ENCODE measurements at places on chromosomes 4 and X.

GRCh38 chr4:153649572-153649991 is 34.5 kb upstream of the TLR2 start:
- DNase-seq, result peak; percentile 45

GRCh38 chrX:101957174-101957573 is 25.3 kb upstream of the ZMAT1 start:
- DNase-seq, result no peak

DNA sequence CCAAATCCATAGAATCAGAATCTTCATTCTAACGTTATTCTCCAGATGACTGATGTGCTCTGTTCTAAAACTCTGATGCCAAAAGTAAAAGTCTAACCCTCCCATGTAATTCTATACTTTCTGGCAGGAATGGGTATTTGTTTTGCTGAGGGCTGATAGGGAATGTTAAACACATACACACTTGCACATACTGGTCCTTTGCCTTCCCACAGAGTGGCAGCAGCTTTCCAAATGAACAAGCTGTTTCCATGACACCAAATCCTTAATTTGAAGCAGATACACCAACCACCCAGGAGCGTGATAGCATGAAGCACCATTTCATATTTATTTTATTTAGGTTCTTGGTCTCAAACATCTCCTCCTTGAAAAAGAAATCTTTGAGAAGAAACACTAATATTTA is 155.5 kb upstream of the PRDX4 start:
- no peak for DNase-seq

- DNase-seq, result no peak
Measured at GRCh38 chr4:78360466-78360865, 191.1 kb upstream of the ANXA3 start.

- no peak for DNase-seq
Measured at GRCh38 chrX:40423299-40423698, 157.5 kb upstream of the ATP6AP2 start.

DNA sequence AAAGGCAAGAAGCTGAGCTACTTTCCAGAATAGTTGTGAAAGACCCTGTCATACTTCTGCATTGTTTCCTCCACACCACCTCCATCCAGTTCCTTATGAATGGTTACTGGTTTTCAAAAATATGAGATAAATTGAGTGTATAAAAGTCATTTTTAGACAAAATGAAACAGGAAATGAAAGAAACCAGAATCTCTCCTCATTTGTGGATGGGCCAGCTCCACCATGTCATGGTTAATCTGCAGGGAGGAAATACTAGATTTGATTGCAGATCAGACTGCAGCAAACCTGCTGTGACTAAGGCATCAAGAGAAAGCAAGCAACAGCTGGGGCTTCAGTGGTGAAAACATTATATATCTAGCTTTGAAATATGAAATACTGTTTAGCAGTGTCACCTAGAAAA is 23.8 kb downstream of the F9 start:
- peak; percentile 19 for DNase-seq

- no peak for DNase-seq
Measured at GRCh38 chr4:41133454-41134018, 80.8 kb downstream of the APBB2 start.

DNA sequence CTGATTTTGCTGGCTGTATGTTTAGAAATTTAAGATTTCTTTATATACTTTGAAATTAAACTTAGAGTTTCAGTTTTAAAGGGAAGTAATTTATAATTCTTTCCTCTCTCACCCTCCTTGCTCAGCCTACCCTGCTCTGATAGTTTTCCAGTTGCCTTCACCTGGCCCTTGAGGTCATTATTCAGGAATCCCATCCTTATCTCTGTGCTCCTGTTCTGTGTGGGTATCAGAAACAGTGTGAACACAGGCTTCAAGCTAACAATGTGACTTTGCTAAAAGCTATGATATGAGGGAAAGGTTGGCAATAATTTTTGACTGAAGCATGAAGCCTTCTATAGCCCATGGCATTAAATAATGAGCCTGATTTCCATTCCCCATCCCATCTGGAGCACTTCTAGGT is 128.1 kb downstream of the MID1 start:
- DNase-seq, result no peak

- no peak for DNase-seq
Measured at GRCh38 chr4:170428929-170429328, 339.2 kb upstream of the AADAT start.

DNA sequence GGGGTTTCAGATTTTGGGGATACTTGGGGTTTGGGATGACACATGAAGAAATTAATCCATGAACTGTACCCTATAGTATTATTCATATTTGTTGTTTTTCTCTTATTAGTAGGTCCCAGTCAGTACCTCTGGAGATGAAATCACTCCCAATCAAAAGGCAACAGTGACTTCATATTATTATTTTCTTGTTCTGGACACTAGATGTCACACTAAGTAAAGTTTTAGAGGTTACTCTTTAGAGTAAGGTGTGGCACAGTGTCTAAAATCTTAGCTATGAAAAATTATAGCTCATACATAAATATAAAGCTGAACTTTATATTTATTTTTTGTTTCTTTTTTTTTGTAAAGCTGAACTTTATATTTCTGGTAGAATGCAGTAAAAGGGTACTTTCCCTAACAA is 35.1 kb downstream of the FAM114A1 start:
- peak; percentile 77 for DNase-seq

DNA sequence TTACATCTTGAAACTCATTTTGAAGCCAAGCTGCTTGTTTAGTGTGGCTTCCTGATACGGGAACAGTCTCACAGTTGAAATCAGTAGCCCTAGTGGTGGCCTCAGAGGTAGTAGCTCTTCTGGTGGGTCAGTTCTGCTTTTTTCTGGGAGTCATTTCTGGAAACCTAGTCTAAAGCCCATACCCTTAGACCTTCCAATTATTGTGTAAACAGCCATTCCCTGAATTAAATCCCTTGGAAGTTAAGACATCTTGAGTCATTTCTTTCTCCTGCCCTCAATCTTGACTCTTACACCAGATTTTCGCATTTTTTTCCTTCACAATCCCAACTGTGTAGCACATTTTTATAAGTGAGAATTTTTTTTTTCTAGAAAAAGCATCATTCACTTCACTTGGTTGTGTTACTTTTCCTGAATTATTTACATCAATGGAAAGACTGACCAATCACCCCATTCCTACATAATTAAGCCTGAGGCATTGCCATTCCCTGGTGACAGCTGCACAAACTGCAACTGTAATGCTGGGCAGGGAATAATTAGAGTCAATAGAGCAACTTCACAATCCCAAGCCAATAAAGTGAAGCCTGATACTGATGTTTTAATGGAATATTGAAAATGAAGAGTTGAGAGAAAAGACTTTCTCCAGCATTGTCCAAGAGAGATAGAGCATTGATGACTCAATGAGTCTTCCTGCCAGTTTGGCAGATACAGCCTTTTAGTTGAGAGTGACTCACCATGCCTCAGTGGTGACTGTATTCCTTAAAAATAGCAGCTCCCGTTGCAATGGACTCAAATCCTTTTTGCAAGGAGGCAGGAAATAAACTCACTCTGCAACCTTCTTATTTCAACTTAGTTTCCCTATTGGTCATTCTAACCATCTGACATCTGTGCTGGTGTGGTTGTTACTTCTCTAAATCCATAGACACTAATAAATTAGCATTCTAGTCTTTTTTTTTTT is 13.0 kb upstream of the SEPSECS start:
- peak; percentile 81 for DNase-seq

GRCh38 chrX:37745354-37745753 is 34.5 kb upstream of the CYBB start:
- DNase-seq, result peak; percentile 67

GRCh38 chr4:125313497-125313896 is 1.3 kb upstream of the FAT4 start:
- DNase-seq, result peak; percentile 94

- no peak for DNase-seq
Measured at GRCh38 chr4:37689353-37690095, 3.3 kb upstream of the RELL1 start.

- DNase-seq, result no peak
Measured at GRCh38 chr4:139756391-139757180, 91.0 kb downstream of the MGST2 start.
